Hepatocyte (in vitro differentiated cells): ENCODE measurements at places on chromosomes 3 and 15.

GRCh38 chr15:64000183-64000951 lies 45.9 kb downstream of the DAPK2 start:
- peak; percentile 32 for DNase-seq

- DNase-seq: peak; percentile 53
Observed at GRCh38 chr3:148309390-148310035, 388.2 kb upstream of the AGTR1 start.

GRCh38 chr3:48689384-48689783 lies 3.7 kb upstream of the NCKIPSD start:
- no peak for DNase-seq

- no peak for DNase-seq
Observed at GRCh38 chr3:51869304-51869703, 6.1 kb downstream of the IQCF5 start.

- peak; percentile 36 for DNase-seq
Observed at GRCh38 chr3:136658946-136659682, 93.1 kb downstream of the STAG1 start.

DNA sequence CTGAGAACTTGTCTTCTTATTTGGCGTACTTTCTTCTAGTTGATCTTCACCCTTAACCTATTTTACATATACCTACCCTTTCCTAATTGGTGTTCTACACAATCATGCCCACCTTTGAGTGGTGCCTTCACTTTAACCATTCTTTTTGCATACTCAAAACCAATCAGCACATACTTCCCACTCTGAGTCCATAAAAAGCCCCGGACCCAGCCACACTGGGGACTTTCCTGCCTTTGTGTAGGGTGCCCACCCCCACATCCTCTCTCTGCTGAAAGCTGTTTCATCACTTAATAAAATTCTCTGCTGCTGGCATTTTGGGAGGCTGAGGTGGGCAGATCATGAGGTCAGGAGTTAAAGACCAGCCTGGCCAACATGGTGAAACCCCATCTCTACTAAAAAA lies 15.9 kb upstream of the CHST2 start:
- no peak for DNase-seq

- no peak for DNase-seq
Observed at GRCh38 chr3:157692468-157692867, 189.3 kb upstream of the VEPH1 start.

DNA sequence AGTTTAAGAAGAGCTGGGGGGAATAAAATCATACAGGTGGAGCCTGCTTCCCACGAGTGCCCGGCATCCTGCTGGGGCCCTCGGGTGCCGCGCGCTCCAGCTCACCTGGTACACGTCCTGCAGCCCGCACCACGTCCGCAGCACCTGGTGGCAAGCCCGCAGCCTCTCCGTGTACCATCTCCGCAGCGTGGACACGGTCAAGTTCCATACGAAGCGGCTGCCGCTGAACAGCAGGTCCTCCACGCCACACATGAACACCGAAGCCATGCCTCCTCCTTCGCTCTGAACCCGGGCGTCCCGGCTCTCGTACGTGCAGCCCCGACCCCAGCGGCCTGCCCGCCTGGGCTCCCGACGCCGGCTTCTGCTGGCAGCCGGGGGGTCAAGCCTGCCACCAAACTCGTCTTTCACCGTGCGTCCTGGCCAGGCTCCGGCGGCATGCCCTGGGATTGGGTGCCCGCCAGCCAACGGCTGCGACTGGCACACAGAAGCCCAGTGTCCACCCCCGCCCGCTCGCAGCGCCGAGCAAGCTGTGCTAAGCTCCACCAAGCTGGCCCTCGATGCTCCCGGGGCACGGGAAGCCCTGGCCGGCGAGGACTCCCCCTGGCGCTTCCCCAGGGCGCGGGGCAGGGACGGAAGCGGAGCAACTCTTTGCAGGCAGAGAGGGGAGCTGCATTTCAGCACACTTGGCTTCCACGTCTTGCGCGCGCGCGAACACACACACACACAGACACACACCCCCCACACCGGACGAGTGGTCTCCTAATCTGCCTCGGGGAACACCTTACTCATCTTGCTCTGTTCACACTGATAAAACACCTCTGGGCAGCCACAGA lies at the start of gene FRMD4B:
Gene FRMD4B (minus strand): TSS at position 366 of the 833 bp plus-strand sequence. CDS start 99 bp downstream, at position 267.
- DNase-seq: peak; percentile 58

DNA sequence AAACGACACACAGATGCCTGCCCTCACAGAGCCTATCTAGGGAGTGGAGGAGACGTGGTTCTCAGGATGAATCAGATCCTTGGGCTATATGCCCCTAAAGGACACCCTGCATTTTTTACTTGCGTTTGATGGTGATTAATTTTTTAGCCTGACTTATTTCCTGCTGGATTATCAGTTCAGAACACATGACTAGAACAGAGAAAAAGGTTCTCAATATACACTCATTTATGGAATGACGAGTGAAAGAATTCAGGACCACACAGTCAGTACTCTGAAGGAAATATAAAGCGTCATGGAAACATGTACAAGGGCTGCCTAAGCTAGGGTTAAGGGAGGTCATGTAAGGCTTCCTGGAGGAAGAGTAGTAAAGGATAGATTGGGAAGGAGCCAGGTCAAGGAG lies 121.8 kb downstream of the SSR3 start:
- DNase-seq: no peak

- peak; percentile 86 for DNase-seq
Observed at GRCh38 chr15:40928821-40929659, at the start of gene DLL4. Gene DLL4, plus strand, starts transcription at chr15:40929340. Its CDS starts 329 bp downstream, at chr15:40929669.

GRCh38 chr15:101697488-101697887 lies 26.8 kb downstream of the TARS3 start:
- DNase-seq: no peak

DNA sequence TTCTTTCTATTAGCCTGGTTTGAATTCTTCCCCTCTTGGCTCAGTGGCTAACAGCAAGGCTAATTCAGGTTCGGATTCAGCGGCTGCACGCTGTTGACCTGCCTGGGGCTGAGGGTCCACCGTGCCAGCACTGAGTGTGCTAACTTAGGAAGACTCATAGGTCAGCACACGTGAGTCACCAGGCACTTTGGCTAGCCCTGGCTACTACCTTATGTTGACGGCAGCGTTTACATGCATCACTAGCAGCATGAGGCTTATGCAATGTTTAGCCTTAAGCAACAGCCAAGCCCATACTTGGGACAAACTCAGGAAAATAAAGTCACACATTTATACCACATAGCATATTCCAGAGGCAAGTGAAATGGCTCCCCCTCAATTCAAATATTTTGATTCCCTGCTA lies 137.7 kb downstream of the RAB11A start:
- DNase-seq: no peak

- DNase-seq: no peak
Observed at GRCh38 chr3:178518660-178519396, 17.4 kb upstream of the KCNMB2 start.

GRCh38 chr3:59938828-59939227 lies 889.0 kb upstream of the CFAP20DC start:
- DNase-seq: no peak

DNA sequence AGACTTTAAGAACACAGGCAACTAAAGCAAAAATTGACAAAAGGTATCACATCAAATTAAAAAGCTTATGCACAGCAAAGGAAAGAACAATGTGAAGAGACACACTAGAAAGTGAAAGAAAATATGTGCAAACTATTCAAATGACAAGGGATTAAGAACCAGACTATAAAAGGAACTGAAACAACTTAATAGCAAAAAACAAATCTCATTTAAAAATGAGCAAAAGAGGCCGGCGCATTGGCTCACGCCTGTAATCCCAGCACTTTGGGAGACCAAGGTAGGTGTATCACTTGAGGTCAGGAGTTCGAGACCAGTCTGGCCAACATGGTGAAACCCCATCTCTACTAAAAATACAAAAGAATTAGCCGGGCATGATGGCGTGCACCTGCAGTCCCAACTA lies 14.4 kb downstream of the NGLY1 start:
- no peak for DNase-seq

- no peak for DNase-seq
Observed at GRCh38 chr3:65639444-65639843, 399.3 kb downstream of the MAGI1 start.

DNA sequence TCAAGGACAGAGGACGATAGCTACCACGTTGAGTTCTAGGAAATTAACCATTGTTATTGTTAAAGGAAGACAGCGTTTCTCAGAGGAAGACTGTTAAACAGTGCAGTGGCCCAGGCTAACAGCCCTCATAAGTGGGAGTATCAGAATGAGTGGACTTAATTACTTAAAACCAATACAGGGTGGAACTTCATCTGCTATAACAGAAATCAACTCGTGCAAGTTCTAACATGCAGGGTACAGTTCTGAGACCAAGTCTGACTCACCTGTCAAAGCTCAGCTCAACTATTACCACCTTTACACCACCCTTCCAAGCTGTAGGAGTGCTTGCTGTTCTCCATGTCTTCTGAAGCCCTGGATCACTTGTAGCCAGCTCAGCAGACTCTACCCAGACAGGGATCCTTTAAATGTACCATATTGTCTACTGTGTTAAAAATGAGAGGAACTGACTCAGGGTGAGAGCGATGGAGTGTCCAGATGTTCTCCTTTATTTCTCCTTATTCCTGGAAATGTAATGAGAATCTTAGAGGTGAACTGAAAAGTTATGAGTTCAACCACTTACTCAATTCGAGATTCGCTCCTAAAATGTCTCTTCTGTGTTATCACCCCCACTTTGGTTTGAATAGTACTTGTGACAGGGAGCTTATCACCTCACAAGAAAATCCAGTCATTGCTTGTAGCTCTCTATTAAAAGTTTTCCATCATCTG lies 26.5 kb downstream of the CD86 start:
- no peak for DNase-seq

DNA sequence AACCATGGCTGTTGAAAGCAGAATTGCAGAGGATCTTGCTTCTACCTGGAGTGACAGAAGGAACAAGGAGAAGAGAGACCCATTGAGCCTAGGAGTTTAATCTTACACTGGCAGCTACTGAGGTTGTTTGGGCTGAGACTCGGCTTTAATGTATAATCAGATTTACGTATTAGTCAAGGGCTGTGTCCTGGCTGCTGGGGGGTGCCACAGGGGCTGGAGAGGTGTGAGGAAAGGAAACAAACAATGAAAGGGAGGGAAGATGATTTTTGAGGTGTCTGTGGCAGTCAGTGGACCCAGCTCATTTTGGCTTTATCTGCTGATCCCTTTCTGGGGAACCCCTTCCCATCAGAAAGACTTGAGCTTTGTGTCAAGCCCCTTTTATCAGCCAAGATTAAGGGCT lies 95.7 kb downstream of the PRICKLE2 start:
- DNase-seq: no peak

DNA sequence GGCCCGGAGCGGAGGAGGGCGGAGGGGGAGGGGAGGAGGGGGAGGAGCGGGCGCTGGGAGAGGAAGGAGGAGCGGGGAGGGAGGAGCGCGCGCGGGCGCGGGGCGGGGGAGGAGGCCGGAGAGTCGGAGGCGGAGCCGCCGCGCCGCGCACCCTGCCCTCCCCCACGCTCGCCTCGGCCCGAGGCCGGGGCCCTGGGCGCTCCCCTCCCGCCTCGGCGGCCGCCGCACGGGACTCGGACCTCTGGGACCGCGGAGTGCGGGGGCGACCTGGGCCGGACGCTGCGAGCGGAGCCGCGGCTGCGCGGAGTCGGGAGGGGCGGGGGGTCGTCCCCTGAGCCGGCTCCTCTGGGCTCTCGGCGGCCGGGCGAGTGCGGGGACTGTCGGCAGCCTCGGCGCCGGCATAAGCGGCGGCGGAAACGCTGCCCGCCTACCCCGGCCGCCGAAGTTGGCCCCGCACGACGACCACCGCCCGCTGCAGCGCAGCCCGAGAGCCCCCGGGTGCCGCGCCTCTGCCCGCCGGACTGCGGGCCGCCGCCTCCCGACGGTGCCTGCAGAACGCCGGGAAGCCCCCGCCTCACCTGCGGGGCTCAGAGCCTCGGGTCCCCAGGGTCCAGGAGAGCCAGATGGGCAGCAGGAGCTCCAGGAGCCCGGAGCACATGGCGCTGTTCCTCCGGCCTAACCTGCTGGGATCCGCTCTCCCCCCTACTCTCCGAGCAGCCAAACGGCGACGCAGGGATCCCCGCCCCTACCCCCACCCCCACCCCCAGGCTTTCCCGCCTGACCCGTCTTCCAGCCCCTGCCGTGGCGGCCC lies 406 bp upstream of the GABRB3 start:
- peak; percentile 59 for DNase-seq

GRCh38 chr15:85401108-85401774 lies 20.8 kb downstream of the AKAP13 start:
- DNase-seq: no peak

- DNase-seq: no peak
Observed at GRCh38 chr3:10310578-10310977, 10.3 kb downstream of the SEC13 start.

DNA sequence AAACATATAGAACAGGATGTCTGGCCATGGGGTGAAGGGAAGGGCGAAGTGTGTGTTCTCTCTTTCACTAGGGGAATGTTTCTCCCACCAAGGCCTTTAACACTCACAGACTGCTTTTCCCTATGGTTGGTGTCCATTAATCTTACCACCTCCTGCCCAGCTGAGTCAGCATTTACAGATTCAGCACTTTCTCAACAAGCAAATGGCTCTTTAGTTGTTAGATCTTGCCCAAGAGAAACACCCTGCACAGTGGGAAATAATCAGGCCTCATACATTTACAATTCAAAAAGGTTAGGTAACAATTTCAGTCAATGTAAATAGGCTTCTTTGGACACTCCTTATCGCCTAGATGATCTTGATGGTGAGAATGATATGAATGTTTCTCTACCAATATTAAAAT lies 418.2 kb downstream of the EPHA3 start:
- no peak for DNase-seq

- DNase-seq: no peak
Observed at GRCh38 chr3:24715171-24715792, 220.6 kb upstream of the THRB start.

GRCh38 chr3:36919439-36920160 lies 25.3 kb downstream of the TRANK1 start:
- DNase-seq: peak; percentile 61

- no peak for DNase-seq
Observed at GRCh38 chr15:82043796-82044372, 1.9 kb downstream of the MEX3B start.

GRCh38 chr3:146071632-146072031 lies 89.4 kb downstream of the PLOD2 start:
- DNase-seq: no peak

DNA sequence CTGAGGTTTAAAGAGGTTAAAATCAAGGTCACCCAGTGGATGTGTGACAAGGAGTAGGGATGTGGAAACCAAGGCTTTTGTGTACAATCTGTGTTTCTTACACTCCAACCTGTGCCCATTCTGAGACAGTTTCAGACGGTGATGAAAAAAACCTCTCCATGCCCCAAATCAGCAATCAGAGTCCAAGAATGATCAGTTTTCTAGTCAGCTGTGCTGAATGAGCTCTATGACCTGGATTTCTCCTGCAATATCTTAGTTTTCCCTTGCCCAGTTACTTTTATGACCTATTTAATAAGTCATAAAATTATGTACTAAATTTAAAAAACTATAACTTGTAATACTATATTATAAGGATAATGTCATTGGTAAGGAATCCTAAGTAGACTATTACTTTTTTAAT lies 37.5 kb upstream of the CBLB start:
- no peak for DNase-seq

- DNase-seq: no peak
Observed at GRCh38 chr15:90248789-90249202, 560 bp upstream of the TTLL13 start.

- DNase-seq: no peak
Observed at GRCh38 chr3:77146004-77146403, 106.1 kb downstream of the ROBO2 start.
